ENCODE measurements at places on chromosomes 13 and 19.

GRCh38 chr19:32686847-32687475 lies 4.7 kb upstream of the NUDT19 start:
- DNase-seq, result no peak

DNA sequence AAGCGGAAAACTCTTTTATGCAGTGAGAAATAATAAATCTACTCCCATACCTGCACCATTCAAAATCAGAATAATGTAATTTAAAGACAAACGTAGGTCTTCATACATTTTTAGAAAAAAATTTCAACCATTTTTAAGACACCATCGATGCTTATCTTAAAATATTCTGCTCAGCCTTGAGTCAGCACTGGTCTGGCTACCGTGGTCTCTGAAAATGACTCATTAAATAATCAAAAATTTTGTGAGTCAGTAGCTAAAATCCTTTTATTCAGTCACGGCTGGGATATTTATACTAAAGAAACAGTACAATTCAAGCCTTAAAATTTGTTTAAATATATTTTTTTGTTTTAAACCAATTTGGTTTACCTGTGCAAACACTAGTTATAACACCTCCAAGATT lies 2862.8 kb upstream of the PCDH20 start:
- no peak for DNase-seq

DNA sequence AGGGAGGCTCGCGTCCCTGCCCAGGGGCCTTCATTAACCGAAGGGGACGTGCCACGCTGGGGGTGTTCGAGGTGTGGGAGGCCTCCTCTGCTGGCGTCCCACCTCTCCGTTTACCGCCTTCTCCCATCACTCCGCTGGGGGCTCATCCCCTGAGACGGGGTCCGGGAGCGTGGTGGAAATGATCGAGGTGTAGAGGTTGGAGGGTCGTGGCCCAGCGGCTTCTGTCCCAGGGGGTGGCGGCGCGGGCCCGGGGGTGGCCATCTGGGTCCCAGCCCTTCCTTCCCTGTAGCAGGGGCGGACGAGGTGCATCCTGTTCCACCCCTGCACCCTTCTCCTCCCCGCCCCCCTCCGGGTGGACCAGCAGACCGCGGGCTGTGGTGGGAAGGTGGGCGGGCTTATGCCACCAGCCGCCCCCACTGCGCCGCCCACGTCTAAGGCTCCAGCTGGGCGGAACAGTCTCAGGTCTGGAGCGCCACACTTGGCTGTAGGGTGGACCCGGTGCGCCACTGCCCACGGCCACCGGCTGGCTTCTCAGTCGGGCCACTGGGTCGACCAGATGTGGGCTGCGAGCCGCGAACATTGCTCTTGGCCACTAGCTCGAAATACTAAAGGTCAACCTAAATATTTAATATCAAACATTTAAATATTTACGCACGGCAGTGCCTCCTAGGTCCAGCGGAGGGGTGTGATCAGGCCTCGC lies 69.5 kb downstream of the ZNF723 start:
- DNase-seq, result no peak

GRCh38 chr13:107185889-107186288 lies 618.0 kb upstream of the ARGLU1 start:
- no peak for DNase-seq

- no peak for DNase-seq
These were observed 396 bp downstream of the RTN2 start for GRCh38 chr19:45496349-45496953.

DNA sequence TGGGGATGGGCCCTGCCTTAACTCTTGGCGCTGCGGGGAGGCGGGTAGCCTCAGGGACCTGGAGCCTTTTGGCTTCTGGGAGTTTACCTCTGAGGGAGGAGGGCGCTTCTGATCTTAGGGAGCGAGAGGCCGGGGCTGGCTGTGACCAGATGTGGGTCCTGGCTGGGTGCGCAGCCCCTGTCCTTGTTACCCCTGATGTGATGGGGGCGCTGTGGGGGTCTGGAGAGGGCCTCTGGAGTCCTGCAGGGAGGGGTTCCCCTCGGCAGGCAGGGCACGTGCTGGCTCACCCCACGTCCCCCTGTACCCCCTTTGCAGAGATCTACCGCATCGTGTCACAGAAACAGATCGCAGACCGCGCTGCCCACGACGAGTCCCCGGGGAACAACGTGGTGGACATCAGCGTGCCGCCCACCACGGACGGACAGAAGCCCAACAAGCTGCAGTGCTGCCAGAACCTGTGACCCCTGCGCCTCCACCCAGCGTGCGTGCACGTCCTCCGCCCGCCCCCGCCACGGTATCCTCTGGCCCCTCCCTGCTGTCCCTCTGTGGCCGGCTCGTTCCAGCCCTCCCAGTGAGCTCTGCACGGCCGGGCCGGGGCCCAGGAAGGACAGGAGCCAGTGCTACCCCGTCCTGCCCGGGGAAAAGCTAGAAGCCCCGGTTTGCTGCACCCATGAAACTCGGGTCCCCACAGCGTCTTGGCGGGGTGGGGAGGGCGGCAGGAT lies 9.8 kb upstream of the MARCHF2 start:
- DNase-seq, result no peak

GRCh38 chr19:58338825-58339558 lies 12.2 kb downstream of the ZSCAN22 start:
- no peak for DNase-seq

GRCh38 chr19:43594710-43595604 lies 977 bp downstream of the IRGQ start:
- peak; percentile 35 for DNase-seq

DNA sequence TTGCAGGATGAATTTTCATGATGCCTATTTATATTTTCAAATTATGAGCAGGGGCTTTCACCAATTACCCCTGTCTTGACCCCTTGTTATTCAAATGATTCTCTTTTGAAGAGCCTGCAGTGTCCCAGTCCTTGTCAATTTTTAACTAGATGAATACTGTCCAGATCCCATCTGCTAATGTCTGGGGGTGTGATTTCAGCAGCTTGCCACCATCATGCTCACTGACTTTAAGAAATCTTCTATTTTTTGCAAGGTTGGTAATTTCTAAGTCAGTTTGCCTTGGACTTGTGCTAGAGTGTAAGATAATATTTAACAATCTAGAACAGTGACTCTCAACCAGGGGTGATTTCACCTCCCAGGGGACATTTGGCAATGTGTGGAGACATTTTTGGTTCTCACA lies 106.0 kb downstream of the CACNA1A start:
- no peak for DNase-seq

GRCh38 chr13:66915596-66916185 lies 314.4 kb downstream of the PCDH9 start:
- no peak for DNase-seq

DNA sequence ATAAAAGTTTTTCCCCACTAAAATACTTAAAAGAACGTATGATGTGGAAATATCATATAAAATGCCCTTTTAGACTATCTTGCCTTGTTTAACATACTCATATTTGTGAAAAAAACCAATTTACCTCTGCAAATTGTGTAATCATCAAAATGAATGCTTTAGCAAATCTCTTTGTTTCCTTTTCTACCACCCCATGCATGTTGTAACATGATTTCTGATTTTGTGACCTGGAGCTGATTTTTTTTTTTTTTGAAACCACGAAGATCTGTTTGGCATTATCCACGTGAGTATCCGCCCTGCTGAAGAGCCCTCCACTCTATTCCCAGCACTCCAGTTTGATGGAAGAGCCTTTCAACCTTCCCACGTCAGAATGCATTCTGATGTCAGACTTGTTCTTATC lies 245.8 kb upstream of the NBEA start:
- no peak for DNase-seq

GRCh38 chr13:110937511-110938285 lies 22.8 kb upstream of the ANKRD10 start:
- no peak for DNase-seq

DNA sequence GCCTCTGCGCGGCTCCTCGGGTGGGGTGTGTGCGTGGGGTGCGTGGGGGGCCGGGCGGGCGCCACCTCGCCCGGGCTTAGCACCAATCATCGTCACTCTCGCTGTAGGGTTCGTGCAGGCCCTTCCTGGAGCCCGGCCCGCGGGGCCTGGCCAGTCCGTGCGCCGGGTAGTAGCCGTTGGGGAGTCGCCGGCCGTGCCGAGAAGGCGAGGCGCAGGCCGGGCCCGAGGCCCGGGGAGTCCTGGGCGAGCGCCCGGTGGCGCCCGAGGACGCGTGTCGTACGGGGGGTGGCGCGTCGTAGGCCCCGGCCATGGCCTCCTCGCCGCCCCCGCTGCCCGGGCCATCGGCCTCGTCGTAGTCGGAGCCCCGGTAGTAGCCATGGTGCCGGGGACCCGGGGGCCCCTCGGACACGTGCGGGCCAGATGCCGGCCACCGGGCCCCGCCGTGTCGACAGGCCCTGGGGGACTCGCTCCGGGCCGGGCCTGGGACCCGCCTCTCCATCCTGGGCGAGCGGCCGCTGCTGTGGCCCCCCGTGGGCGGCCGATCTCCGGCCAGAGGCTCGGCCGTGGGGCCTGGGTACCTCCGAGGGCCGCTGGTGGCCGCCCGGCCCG lies 57.1 kb downstream of the IER2 start:
- no peak for DNase-seq

- no peak for DNase-seq
These were observed 376.4 kb downstream of the GPC6 start for GRCh38 chr13:93603043-93603442.

GRCh38 chr13:112545856-112546255 lies 42.1 kb downstream of the TUBGCP3 start:
- no peak for DNase-seq

- no peak for DNase-seq
These were observed 2.8 kb upstream of the SPRYD7 start for GRCh38 chr13:49938921-49939320.

Data from anterior cingulate cortex (tissue), 58 donors.